ENCODE measurements at places on chromosomes 4 and X.

DNA sequence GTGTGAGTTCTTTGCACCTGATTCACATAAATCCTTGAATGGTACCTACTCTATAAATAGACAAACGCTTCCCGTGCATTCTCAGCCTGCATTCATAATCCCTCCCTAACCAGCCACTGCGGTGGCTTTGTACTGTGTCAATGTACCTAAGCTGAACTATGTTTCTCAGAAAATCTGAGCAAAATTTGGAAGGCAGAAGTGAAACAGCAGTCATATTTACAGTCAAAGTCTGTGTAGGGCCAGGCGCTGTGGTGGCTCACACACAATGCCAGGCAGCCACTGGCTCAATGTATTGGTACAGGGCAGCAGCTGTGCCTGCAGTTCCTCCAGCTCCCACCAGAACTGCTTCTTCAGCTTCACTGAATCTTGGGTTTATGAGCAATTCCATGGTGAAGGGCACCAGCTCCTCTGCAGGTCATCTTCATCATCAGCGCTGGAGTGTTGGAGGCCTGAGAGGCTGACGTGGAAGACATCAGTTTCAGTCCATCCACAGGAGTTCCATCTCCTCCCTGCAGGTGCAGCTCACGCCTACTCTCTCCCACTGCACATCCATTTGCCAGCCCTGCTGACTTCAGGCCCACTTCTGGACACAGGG, 32.3 kb upstream of the IRF2 start:
- DNase-seq: no peak

- DNase-seq: no peak
Observed at GRCh38 chr4:152083338-152083737, 322.5 kb upstream of the GATB start.

DNA sequence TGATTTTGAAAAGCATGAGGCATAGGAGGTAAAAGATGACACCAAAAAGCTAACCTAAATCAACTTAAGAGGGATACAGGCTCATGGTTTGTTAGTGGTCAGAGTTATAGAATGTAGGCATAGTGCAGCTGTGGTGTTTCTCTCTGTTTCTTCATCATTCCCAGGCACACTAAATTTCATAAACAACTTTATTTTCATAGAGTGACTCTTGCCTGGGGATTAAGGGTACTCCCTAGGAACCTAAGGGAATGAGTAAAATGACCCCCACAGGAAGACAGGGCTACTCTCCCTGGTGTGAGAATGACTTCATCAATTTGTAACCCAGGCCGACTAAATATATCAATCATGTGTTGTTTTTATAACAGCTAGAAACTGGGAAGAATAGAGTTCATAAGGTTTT, 11.1 kb downstream of the FABP2 start:
- no peak for DNase-seq

DNA sequence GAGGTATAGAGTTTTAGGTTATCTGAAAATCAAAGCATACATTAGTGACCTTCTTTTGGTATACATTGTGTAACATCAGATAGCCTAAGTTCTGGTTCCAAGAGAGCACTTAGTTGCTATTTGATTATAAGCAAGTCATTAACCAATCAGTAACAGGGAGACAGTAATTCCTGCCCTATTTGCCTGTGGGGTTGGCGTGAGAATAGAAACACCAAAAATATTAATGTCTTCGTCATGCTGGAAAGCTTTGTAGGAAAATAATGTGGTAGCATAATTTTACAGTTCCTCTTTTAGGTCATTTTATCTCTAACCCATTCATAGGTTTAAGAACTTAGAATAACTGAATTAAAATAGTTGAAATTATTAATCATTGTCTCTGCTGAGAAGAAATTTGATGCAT, 37.8 kb downstream of the NPNT start:
- no peak for DNase-seq

DNA sequence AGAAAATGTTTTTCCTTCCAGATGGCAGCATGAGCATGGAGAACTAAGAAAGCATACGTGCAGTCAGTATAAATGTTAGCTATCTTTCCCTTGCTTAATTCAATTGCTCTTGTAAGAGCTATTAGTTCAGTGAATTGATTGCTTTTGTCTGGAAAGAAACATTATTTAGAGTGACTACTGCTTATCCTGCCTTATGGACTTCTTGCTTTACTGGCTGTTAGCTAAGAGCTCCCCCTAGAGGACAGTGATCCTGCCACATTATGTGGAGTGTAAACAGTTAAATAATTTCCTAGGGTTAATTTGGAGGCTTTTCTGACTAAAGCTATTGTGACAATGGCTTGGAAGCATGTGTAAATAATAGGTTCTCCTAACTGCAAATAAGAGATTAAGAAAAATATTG, 1402.4 kb downstream of the FAM133A start:
- no peak for DNase-seq

DNA sequence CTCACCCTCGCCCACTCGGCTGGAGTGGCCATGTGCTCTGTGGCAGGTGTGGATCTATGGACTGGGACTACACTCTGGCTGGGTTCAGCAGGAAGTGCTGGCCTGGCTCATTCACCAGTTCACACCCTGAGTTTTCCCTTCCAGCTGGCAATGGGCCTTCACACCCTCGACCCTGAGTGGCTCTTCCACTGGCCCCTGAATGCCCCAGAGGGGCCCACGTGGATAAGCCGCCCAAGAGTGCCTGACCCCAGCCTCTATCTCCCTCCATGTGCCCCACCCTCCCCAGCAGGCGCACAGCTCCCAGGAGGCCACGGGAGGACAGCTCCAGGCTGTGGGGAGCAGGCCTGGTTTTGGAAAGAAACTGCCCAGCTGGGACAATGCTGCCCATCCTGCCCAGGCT, 234.1 kb downstream of the AFAP1 start:
- DNase-seq: no peak

DNA sequence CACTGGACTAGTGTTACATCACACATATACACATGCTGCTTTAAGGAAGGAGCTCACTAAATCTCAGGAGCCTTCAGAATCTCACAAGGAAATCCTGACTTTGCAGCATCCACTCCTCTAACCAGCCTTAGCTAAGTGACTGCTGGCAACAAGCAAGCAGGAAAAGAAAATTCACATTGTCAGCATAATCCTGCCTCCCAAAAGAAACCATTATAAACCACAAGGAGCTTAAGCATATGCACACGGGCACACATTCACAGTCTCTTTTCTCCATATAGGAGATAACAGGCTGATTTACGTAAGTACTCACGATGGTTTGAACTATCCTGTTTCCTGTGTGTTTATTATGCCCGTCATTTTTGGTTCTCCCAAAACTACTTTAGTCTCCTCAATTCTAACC, 136.3 kb downstream of the TMEM144 start:
- DNase-seq: no peak

DNA sequence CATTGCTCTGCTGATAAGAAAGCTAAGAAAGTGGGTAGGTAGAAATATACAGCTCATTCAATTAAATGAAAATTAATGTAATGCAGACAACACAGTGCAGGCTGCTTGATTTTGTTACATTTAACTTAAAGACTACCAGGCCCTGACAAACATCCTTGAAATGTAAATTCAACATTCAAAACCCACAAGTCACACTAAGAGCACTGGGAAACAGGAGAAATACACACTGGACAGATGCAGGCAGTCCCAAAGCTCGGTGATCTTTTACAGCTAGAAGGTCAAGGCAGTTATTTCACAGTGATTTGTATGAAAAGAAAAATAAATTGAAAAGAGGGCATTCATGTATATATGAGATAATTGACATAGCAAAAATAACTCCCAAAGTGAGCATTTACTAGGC, 94.3 kb upstream of the PLAC1 start:
- no peak for DNase-seq

GRCh38 chrX:30863974-30864373, 25.1 kb downstream of the TAB3 start:
- DNase-seq: no peak

DNA sequence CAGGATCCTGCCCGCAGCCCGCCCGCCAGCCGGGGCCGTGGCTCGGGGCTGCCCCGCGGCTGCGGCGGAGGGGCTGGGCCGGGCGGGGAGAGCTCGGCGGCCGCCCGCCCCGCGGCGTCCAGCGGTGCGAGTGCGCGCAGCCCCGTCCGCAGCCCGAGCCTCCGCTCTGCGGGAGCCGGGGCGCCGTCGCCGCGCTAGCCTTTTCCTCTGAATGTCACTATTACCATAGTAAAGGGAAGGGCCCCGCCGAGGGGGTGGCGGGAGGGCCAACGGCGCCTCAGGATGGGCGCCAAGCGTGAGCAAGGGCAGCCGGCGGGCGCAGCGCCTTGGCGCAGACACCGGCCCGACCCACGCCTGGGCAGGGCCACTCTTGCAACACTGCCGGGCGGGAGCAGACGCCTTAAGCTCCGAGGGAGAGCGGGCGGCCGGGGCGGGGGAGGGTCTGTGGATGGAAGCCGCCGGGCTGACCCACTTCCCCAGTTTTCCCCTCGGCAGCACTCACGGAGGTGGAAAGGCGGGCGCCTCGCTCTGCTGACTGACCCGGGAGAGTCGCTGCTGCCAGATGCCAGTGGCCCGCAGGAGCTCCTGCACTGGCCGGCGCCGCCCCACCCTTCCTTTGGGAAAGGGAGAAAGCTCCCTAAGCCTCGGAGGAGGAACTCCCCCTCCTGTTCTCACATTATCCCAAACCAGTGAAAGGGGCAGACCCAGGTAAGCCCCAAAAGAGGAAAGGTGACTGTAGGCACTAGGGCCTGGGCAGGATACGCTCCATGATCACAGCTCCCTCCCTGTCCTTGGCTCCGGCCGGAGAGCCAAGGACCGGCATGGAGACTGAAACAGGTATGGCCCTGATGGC, 329.4 kb downstream of the HNRNPD start:
- peak; percentile 4 for DNase-seq

DNA sequence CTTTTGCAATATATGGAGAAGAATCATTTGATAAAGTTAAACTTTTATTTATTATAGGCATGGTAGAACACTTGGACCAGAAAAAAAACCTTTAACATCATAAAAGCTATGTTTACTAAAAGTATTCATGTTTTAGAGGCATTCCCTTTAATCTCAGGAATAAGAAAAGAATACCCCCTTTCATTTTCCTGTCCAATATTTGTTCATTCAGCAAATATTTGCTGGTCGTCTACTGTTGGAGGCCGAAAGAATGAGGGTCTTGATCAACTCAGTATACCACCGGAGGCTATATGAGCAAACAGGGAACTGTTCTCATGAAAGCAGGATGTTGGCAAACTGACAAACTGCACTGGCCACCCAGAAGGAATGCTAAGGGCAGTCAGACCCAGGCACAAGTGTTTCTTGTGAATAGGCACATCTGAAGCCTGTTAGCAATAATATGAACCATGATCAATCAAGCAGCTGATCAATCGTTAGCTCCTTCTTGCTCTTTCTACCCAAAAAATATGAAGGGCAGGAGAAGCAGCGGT, 480.8 kb upstream of the FAT1 start:
- DNase-seq: no peak

- no peak for DNase-seq
Observed at GRCh38 chr4:94226763-94227162, 19.1 kb downstream of the SMARCAD1 start.

DNA sequence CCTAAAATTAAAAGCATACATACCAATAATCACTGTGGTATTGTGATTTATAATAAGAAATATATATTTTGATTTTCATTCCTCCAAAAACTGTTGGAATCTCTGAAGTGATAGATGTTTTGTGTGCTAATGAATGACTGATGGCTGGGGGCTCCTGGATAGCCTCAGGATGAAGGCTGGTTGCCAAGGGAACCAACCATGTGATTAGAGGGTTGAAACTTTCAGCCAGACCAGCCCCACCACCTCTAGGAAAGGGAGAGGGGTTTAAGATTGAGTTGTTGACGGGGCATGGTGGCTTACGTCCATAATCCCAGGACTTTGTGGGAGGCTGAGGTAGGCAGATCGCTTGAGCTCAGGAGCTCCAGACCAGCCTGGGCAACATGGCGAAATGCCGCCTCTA, 34.0 kb downstream of the HS6ST2 start:
- DNase-seq: no peak
